Stimulated activated CD8-positive, alpha-beta memory T cell treated with anti-CD3 and anti-CD28 coated beads, Interleukin-7, amount 100 ng/mL, for 48 hours (primary cell): ENCODE measurements at places on chromosomes 3 and 15.

DNA sequence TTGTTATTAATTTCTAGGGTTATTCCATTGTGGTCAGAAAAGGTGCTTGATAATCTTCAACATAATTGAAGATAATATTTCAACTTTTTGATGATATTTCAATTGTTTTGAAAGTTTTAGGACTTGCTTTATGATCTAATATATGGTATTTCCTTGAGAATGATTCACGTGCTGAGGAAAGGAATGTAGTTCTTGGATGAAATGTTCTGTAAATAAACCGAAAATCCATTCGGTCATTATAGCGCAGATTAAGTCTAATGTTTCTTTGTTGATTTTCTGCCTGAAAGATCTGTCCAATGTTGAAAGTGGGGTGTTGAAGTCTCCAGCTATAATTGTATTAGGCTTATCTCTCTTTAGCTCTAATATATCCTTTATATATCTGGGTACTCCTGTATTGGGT lies 617.5 kb upstream of the NECTIN3 start:
- no peak for DNase-seq

GRCh38 chr3:12178091-12178820 lies 19.5 kb upstream of the TIMP4 start:
- no peak for DNase-seq

DNA sequence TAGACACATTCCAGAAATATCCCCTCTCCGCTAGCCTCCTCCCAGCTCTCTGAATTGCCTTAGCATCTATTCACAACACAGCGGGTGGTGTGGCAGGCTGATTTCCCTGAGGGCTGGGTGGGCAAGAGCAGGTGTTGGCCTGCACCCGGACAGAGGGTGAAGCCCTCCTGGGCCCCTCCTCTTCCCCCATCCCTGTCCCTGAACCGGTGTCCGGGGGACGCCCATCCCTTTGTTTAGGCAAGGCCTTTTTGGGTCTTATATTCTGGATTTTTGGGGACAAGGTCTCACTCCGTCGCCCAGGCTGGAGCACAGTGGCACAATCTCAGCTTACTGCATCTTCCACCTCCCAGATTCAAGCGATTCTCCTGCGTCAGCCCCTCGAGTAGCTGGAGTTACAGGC lies 55.2 kb upstream of the KLHL25 start:
- DNase-seq: no peak

GRCh38 chr15:64521726-64522164 lies 61.4 kb downstream of the ZNF609 start:
- DNase-seq: no peak

DNA sequence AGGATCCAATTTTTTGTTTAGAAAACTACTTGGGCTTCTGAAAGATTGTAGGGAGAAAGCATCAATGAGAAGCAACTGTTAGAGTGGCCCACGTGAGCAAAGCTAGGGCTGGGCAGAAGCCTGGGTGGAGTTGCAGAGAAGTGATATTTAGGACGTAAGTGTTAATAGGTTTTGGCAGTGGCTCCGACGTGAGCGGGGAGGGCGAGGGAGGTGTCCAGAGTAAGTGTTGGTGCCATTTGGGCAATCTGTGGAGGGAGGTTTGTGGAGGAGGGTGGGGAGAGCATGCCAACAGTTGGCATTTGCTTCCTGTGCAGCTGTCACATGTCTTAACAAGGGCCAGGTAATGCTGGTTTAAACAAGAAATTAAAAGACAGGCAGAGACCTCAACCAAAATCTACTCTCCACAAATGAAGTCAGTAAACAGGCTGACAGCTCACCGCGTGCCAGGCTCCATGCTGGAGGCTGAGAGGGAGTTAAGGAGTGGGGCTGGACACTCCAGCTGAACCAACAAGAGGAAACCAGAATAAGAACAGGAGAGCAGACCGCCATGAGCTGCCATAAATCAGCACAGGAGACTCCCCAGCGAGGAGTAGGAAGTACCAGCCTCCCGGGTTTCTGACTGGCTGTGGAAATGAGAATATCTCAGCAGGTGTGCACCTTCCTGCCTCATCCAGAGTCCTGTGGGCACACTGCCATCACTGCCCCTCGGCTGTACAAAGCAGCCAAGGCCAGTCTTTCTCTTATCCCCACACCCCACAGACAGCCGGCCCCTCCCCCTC lies 232.6 kb downstream of the ABHD5 start:
- no peak for DNase-seq

- DNase-seq: no peak
These were observed 23.6 kb downstream of the TLNRD1 start for GRCh38 chr15:81024265-81024872.

GRCh38 chr15:80179025-80179759 lies 26.4 kb downstream of the FAH start:
- no peak for DNase-seq

DNA sequence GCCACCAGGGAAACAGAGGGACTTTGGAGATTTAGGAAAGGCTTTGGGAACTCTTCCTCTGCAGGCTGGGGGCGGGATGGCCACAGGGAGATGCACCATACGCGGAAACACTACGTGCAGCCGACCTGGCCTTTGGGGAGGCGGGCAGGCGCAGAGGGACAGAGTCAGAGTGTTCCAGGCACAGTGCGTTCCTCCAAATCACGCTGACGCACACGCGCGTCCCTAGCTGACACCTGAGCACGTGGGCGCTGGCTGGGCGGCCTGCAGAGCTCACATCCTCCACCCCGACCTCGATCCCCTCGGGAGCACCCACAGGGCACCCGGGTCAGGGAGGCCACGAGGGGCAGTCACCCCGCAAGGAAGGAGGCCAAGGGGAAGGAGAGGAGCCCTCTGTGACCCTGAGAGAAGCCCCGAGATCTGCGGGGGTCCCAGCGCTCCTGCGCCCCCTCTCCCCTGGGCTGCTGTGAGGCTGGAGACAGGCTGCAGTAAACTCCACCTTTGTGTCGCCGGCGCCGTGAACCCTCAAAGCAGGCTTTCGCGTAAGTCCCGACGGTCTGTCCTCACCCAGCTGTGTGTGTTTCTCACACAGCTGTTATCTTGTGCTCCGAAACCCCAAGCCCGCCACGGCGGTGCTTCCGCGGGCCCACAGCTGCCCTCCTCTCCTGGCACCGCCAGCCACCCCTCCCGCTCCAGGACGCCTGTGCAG lies 196.3 kb downstream of the OCA2 start:
- no peak for DNase-seq

DNA sequence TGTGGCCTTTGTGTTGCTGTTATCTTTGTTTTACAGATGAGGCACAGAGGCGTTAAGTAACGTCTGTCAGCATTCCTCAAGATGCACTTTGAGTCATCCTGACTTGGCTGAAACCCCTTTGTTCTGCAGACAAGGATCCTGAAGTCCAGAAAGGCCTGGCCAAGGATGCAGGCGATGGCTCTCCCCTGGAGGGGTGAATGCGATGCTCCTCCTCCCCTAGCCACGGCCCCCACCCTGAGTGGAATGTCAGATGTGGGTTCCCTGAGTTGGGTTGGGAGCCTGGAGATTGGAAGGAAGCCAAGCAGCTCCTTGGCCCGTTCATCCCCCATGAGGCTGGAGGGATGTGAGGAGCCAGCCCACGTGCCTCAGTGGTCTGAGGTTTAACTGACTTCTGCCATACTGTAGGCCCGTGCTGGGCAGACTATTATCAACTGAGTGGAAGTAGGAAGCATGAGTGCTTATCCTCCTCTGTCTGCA lies 43.3 kb downstream of the POMGNT2 start:
- no peak for DNase-seq

DNA sequence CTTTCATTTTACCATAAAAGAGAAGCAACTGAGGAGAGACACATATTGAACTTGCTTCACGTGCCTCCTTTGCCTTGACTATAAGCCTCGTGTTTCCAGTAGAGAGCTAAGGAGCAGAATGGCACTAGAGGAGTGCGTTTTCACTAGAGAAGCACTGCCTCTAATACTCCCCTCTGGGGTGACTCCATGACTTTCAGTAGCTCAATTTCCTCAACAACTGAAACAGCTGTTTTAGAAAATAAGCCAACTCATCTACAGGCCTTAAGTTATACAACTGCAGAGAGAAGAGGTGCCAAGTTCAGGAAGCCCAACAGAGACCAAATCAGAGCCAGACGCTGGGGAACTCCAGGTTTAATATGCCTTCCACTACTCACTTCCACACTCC lies 1.9 kb downstream of the UBP1 start:
- no peak for DNase-seq

DNA sequence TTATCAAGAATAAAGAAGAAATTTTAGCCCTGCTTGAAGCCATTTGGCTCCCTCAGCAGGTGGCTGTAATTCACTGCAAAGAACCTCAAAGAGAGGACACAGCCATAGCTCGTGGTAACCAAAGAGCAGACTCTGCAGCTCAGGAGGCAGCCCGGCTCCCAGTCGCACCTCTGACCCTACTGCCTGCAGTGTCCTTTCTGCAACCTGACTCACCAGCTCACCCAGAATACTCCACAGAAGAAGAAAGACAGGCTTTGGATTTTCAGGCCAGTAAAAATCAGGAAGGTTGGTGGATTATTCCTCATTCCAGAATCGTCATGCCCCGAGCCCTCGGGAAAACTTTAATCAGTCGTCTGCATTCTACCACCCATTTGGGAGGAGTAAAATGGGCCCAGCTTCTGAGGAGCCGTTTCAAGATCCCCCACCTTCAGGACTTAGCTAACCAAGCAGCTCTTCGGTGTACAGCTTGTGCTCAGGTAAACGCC lies 38.6 kb downstream of the ZBTB11 start:
- DNase-seq: no peak

DNA sequence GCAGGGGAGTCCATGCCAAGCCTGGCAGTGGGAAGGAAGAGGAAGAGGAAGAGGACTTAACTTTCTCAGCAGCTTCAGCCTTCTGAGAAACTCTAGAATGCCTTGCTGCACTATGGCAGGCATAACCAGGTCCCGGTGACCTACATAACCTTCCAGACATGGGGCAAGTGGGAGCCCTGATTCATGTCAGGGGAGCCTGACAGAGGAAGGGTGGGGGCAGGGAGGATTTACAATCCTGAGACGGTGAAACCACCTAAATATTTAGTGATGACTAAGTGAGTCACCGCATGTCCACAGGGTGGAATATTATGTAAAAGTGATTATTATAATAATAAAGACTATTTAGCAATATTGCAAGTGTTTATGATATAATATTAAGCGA lies 46.7 kb downstream of the AMOTL2 start:
- no peak for DNase-seq

DNA sequence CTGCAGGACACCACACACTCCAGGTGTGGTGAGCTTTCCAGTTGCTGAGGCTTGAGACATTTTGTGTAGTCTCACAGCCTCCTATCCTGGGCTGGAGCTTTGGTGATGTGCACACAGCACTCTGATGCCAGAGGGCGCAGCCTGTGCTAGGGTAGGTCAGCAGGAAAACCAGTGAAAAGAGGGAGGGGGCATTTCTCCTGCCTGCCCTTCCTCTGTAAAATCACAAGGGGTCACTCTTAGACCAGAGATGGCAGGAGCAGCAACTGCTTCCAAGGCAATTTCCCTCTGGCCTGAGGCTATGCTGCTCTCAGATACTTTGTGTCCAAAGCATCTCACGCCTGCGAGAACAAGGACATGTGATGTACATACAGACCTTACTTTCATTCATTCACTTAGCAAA lies 16.5 kb upstream of the MUSTN1 start:
- no peak for DNase-seq

- no peak for DNase-seq
These were observed 3.6 kb downstream of the RFC4 start for GRCh38 chr3:186802701-186803100.

DNA sequence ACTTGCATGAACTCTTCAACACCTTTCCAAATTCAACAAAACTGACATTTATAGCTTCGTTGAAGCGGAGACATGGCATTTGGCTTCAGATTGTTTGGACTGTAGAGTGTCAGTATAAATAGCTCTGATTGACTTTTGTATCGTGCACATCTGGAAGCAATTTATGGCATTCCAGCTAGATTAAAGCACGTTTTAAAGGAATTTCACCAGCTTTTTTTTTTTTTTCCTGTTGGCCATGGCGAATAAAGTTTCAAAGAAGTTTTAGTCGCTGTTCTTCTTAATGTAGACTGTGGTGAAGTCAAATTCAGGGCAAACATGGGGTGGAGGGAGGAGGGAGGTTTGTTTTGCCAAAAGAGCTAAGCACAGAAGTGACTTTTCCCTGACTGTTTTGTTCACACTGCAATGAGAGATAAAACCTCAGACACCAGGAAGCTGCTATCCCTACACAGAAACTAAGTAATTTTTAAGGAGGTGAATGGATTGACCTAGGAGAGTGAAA lies 391.0 kb upstream of the RARB start:
- no peak for DNase-seq

GRCh38 chr15:52615302-52615701 lies 46.5 kb upstream of the ARPP19 start:
- no peak for DNase-seq

GRCh38 chr3:160810362-160811236 lies 54.6 kb downstream of the PPM1L start:
- no peak for DNase-seq

DNA sequence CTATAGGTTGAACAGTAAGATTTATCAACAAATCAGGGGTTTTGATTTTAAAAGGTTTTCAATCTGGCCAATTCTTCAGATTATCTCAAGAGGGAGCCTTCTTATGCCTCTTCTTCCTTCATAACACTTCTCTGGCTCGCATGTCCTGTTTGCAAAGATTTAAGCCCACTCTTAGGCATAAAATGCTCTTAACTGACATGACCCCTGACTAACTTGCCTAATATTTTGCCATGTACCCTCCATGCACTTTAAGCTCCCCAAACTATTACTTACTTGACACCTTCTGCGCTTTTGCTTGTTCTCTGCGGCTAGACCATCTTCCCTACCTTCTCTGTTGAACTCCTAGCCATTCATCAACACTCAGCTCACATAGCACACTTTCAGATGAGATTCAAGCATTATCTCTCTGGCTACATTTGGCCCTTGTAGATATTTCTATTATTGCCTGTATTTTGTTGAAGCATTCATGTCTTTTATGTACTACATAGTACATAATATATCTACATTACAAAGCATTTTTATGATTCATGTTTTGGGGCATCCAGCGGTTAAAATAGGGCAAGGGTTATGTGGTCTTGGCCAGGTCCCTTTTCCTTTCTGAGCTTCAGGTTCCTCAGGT lies 1.0 kb upstream of the ARIH1 start:
- DNase-seq: no peak

GRCh38 chr3:63963496-63963895 lies 51.3 kb upstream of the SCAANT1 start:
- DNase-seq: no peak
